ENCODE measurements at places on chromosomes 11 and 22. TPM values are rescaled to one million over a fixed set of nuclear protein-coding genes. Genes with fewer than 3 reads are reported as not detected.
A peak's percentile ranks its signal among the peaks of the same experiment; 100 is the strongest.

The VSTM5 gene
- not detected for total RNA-seq

The TCP11L1 gene
- total RNA-seq, result 32.6 TPM

GRCh38 chr22:47042116-47042825, 279.8 kb downstream of the TBC1D22A start:
- DNase-seq, result no peak

DNA sequence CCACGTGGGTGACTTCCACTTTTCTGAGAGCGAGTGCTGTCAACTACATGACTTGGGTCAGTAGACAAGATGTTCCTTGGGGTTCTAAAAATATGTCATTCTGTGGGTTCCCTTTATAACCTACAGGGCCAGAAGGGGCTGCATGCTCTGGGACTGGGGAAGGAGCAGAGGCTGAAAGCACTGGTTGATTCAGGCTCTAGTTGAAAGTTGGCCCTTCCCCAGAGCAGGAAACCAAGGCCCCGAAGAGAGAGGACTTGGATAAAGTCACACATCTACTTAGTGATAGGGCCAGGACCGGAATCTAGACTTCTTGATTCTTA, 9.9 kb downstream of the ADAMTS15 start:
- no peak for DNase-seq

The MS4A15 gene
- total RNA-seq, result not detected

The KREMEN1 gene
- 4.3 TPM for total RNA-seq

- DNase-seq, result no peak
Observed at GRCh38 chr11:74069146-74070046, 60.5 kb upstream of the UCP3 start.

DNA sequence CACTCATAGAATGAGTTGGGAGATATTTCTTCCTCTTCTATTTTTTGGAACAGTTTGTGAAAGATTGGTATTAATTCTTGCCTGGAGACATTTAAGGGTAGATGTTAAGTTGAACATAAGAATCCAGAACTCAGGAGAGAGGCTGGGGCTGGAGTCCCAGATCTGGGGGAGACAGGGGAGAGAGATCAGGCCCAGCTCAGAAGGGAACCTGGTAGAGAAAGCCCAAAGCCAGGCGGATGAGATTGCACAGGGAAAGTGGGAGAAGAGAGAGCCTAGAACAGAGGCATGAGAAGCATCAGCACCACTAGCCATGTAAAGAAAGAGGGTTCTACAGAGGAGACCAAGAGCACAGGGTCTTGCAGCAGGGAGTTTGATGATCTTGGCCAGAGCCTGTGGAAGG, 13.0 kb upstream of the GNAZ start:
- no peak for DNase-seq

The TRIM51G gene
- not detected for total RNA-seq

DNA sequence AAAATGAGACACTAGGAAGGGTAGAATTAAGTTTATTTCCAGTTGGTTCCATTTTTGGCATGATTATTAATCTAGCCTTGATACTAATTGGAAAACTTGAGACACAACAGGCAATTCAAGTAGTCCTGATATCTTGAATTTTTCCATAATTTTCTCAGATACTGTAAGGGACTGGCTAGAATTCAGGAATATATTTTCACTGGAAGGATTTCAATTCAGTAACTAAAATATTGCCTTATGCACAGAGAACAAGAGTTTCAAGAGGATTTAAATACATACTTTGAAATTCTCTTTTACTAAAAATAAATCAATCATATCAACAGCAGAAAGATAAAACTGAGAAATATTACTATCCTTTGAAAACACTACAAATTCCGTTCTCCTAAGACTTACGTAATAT, 632.9 kb downstream of the LRRC4C start:
- no peak for DNase-seq

DNA sequence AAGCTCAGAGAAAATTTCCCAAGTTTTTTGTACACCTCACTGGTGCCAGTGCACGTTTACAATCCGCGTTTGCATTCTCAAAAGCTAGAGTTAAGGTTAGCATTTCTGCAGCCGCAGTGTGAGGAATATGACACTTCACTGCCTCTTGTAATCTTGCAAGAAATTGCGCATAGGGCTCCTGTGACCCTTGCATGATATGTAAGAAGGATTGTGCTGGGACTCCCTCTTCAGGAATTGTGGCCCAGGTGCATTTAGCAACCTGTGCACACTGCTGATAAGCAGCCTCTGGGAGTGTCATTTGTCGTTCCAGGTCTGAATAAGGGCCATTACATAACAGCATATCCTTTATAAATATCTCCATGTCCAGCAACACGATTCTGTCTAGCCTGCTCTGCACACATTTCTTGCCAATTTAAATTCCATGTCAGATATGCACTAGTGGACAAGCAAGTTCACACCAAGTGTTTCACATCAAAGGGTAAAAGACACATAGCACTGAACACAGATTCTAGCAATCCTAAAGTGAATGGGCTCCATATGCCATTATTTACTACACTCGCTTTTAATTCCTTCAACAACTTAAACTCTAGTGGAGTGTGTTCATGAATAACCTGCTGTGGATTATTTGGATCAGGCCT, 69.2 kb upstream of the INCENP start:
- peak; percentile 53 for DNase-seq

DNA sequence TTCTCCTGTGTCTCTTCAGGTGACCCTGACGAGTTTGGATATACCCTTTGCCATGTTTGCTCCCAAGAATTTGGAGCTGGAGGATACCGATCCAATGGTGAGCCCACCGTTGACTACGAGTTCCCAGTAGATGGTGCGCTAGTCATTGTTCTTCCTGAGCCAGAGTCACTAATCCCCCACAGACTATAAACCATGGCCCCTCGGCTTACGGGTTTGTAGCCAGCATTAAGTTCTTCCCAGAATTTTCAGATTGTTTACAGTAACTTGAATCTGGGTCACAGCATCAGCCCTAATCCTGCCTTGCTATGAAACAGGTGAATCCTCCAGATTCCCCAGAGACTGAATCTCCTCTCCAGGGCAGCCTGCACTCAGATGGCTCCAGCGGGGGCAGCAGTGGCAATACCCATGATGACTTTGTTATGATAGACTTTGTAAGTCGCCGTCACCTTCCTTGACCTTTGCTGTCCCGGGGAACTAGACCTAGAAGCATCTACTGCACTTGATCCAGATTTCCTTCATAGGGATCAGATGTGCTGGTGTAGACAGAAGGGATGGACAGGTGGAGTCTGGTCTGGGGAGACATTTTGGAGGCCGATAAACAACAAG, 31.8 kb downstream of the ARHGAP1 start:
- no peak for DNase-seq

- DNase-seq, result no peak
Observed at GRCh38 chr11:37926772-37927171, 1328.7 kb upstream of the RAG2 start.

DNA sequence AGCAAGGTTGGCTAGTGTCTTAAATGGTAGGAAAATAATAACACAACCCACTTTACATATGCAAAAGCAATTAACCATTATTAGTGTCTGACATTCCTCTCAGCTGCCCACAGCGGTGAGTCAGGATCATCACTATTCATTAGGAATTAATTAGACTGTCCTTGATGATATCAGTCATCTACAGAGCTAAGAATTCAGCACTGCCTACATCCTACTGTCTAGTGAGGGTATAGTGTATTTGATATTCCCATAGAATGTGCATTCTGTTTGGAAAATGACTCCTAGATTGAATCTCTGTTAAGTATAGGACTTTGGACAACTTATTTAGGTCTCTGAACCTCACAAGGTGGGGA, 82.2 kb downstream of the TEAD1 start:
- DNase-seq, result no peak

The WNT7B gene
- total RNA-seq, result not detected

DNA sequence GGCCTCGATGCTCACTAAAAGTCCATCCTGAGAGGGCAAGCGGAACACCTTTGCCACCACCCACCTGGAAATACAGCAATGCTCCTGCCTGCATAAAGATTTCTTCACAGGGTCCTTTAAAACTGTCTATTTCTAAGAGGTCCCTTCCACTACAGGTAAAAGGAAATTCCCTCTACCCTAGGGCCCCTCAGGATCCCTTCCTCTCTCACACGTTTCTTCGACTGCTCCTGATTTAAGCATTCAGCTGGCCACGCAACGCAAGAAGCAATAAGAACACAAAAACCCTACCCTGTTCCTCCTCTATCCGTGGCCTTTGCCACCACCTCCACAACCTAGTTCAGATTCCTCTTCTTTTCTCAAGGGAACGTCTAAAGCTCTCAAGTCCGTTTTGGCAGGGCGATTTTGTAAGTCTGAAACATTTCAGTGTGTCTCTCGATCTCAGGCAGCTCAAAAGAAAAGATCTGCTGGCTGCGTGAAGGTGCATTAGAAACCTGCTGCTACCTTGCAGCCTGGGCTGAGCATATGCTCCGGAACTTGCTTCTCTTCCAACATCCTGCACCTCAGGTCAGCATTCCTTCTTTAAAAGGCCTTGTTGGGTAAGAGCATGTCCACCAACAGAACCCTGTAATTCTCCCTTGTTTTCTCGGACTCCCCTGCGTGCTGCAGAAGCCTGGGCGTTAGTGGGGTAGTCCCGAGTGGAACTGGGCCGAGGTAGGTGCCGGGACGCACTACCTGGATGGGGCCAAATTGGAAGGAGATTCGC, 1.6 kb downstream of the LGR4 start:
- no peak for DNase-seq

The MMP8 gene
- total RNA-seq, result not detected

GRCh38 chr22:31337178-31337577, 9.0 kb downstream of the PATZ1 start:
- DNase-seq, result no peak

The APOBEC3G gene
- total RNA-seq, result 4.2 TPM

- peak; percentile 77 for DNase-seq
Observed at GRCh38 chr22:24289114-24289513, 18.5 kb downstream of the SPECC1L start.

GRCh38 chr11:3220521-3221407, 2.2 kb upstream of the MRGPRG start:
- DNase-seq, result no peak

- no peak for DNase-seq
Observed at GRCh38 chr22:48055827-48056226, 1293.4 kb downstream of the TBC1D22A start.

DNA sequence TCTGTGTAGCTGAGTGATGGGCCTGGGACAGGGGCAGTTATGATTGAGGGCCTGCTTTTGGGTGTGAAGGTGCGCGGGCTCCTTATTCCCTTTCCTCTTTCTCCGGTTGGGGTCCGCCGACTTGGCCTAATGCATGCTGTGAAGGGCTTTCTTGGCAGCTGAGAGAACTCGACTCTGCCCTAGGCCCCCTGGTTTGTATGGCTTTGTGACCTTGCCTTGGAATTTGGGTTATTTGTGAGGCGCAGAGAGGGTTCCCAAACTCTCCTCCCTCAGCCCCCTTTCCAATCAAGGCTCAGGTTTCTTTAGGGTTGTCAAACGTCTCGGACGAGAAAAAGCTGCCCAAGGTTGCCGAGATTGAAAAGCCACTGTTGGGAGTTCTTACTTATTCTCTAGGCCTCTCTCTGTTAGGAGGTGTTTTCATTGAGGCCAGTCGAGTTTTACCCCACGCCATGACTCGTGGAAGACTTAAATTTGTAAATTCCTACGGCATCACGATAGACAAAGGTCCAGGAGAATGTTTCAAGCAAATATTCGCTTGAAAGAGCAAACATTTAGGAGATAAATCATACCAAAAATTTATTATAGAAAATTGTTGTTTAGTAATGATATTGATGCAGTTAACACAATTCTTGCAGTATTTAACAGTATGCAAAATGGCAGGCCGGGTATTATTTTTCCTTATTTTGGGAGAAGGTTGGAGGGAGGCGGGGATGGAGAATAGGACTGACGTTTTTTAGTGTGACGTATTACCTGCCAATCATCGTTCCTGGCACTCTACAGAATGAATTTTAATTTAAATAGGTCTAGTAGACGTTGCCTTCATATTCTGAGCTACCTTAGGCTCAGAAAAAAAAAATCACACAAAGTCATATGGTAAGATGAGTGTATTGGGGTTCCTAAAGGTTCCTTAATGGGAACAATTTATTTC, 689 bp downstream of the PDHX start:
- no peak for DNase-seq

DNA sequence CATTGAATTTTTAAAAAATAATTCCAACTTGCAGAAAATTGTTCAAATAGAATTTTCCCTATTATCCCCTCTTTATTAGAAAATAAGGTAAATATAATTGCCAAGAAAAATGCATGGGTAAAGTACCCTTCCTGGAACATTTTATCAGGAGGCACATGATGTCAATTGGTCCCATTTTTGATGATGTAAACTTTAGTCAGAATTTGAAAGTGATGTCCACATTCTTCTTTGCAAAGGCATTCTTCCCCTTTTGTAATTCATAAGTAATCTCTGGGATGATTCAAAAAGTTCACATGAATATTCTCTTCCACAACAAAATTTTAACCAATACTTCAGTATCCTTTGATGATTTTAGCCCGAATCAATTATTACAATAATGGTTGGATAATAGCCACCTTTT, 86.9 kb upstream of the ANO3 start:
- DNase-seq, result peak; percentile 35

Measured in LHCN-M2 (cell line).